ENCODE measurements at places on chromosomes 3 and 15.

DNA sequence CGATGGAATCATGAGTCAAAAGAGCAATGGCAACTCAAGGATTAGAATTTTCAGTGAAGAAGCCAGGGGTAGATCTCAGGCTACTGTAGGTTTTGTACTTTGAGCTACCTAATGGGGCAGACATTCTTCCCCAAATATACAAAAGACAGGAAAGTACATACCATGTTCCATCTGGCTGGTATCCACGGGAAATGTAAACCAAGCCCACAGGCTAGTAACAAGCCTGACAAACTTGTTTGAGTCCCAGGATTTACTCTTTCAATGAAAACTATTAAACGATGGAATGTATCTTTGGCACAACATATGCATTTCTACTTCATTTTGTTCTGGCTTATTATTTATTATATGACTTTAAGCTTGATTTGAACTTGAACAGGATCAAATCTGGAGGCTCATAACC is 44.2 kb upstream of the GOLIM4 start:
- no peak for DNase-seq

- DNase-seq, result no peak
These were observed 19.8 kb upstream of the GP9 start for GRCh38 chr3:129040579-129041300.

- DNase-seq, result no peak
These were observed 345.3 kb downstream of the WDR72 start for GRCh38 chr15:53414167-53414566.

GRCh38 chr15:43107751-43108150 is 1.9 kb upstream of the UBR1 start:
- no peak for DNase-seq

- no peak for DNase-seq
These were observed 28.7 kb downstream of the LRRK1 start for GRCh38 chr15:100947760-100948429.

DNA sequence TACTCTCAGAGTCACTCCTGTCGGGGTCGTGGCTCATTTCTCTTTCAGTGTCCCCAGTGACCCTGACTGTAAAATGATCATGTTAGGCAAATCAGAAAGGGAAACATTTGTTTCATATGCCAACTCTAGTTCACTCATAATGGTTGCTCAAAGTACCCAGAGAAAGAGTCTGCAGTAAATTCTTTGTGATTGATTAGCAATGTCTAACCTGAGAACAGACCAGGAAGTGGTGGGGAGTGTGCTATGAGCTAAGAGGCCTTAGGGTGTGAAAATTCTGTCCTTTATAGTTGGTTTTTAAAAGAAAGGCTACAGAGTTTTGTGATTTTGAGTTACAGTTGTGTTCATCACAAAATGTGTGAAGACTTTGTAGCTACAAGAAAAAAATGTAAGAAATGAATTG is 108.9 kb downstream of the EDEM1 start:
- DNase-seq, result no peak

DNA sequence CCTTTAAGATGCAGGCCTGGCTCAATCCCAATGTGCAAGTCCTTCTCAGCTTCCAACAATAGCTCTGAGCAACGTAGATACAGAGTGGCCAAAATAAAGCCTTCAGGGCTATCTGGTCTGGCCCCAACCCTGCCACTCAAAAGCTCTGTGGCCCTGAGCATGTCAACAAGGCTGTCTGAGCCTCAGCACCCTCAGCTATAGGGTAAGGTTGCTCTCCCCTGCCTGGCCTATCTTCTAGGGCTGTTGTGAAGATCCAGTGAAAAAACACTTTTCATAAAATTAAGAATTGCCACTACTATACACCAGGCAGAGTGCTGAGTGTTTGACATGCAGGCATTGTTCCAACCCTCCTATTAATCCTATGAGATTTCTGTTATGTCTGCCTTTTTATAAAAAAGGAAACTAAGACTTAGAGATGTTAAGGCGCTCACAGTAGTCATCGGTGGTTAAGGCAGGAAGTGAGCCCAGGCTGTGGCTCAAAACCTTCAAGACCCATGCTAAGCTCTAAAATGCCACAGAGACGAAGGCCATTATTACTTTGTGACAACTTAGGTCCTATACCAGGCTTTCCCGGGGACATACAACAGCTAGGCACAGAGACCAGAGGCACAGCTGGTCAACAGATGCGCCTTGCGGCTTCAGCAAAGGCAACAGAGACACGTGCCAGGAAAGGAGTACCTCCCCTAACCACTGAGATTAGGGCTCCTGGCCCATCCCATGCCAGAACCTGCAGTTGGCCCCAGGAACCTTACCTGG is 5.1 kb downstream of the POLG start:
- DNase-seq, result no peak

DNA sequence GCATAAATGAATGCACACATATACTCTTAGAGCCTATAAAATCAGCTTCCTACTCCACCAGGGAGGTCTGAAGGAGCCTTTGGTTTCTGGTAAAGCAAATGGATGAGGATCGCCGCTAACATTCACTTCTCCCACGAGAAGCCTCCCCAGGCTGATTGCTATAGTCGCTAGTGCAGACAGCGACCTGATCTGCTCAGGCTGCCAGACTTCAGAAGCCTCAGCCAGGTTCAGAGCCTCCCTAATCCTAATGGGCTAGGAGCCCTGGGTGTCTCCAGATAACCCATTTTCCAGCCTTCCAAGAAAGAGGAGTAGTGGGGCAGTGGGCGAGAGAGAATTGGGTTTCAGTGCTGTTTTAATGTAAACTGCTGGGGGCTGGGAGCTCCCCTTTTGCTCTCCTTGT is 35.4 kb downstream of the TPM1 start:
- no peak for DNase-seq

- no peak for DNase-seq
These were observed 233.3 kb downstream of the SNRPN start for GRCh38 chr15:25188051-25188450.

- DNase-seq, result no peak
These were observed 1.6 kb downstream of the GAP43 start for GRCh38 chr3:115624901-115625300.

DNA sequence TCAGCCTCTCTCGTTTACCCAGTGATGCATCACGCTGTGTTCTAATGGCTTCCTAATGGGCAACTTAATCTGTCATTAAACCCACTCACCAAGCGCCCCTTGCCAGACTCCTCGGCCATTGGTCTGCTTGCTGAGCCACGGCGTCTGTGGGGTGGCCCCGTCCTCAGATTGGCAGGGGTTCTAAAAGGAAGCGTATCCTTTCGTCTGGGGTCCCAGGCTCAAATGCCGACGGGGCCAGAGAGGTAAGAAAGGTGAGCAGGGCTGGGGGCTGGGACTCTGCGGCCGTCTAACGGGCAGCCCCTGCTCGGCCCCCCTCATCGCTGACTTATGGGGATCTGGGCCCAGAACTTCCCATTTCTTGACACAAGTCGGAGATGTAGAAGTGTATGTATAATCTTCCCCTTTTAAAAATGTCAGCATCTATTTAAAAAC is 315.1 kb upstream of the PROK2 start:
- DNase-seq, result no peak

GRCh38 chr3:141384157-141384556 is 15.9 kb downstream of the ZBTB38 start:
- no peak for DNase-seq

- no peak for DNase-seq
These were observed 1.0 kb downstream of the UBE2E1 start for GRCh38 chr3:23806534-23807423.

- no peak for DNase-seq
These were observed 160.8 kb downstream of the TUSC7 start for GRCh38 chr3:116870379-116870778.

DNA sequence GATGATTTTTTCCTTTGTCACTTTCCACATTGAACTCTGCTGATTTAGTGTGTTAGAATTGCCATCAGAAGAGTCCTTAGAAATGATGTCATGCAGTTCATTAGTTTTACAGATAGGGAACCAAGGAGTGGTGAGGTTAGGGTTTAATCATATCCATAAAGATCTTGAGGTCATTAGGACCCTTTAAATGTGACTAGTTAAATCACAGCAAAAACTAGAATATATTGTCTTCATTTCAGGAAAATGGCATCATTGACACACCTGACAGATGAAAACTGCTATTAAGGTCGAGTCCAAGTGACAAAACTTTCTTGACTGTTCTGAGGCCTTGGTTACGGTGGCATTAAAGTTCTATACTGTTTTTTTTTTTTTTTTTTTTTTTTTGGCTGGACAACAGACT is 50.5 kb downstream of the MBNL1 start:
- no peak for DNase-seq

GRCh38 chr3:176566757-176567156 is 630.5 kb downstream of the TBL1XR1 start:
- no peak for DNase-seq

GRCh38 chr3:77053795-77054194 is 13.9 kb downstream of the ROBO2 start:
- no peak for DNase-seq

DNA sequence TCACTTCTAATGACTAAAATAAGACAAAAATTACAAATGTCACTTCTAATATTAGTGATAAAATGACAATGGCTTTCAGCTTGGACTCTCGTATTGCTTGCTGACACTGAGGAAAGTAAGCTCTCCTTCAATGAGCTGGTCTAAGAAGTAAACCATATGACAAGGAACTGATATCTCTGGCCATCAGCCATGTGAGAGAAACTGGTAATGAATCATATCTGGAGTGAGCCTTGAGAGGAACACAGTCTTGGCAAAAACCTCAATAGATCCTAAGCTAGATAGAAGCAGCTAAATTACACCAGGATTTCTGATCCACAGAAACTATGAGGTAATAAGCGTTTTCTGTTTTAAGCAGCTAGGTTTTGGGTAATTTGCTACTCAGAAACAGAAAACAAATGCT is 1575.1 kb downstream of the OTOL1 start:
- DNase-seq, result no peak

- no peak for DNase-seq
These were observed 30.5 kb upstream of the LYZL4 start for GRCh38 chr3:42440924-42441323.

- DNase-seq, result no peak
These were observed 5.6 kb upstream of the NICN1 start for GRCh38 chr3:49434731-49435130.

DNA sequence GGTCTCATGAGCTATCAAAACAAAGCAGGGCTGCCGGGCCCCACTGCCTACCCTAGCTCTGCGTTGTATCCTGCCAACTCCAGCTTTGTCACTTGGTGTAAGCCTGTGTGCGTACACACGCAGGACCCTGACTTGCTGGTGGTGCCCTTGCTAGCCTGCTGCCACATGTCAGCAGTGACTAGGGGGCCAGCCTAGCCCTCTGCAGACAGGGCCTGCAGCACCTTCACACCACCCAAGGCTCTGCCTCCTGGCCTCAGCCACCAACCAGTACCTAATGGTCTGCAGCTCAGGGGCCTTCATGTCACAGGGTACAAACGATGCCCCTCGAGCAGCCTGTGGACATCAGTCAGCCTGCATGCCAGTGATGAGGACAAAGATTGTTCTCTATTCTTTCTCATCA is 30.1 kb upstream of the DUSP7 start:
- no peak for DNase-seq

DNA sequence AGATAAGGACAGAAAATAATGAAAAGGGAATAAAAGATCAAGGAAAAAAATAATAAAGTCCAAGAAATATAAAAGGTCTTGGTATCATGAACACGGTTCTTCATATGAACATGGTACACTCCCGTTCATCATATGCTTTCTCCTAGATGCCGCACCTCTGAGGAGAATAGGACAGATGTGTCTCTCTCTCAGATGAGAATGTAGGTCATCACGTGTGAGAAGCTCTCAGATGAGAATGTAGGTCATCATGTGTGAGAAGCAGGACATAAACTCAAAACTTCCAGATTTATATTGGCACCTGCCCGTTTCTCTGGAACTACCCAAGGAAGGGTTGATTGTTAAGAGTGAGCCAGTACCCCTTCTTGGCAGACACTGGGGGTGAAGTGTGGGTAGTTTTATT is 29.9 kb upstream of the IQCF6 start:
- DNase-seq, result no peak

- DNase-seq, result no peak
These were observed 1.7 kb upstream of the PIAS1 start for GRCh38 chr15:68052431-68052830.

GRCh38 chr3:125055331-125055912 is 375 bp downstream of the HEG1 start:
- no peak for DNase-seq

GRCh38 chr3:79517766-79518413 is 249.9 kb downstream of the ROBO1 start:
- no peak for DNase-seq

DNA sequence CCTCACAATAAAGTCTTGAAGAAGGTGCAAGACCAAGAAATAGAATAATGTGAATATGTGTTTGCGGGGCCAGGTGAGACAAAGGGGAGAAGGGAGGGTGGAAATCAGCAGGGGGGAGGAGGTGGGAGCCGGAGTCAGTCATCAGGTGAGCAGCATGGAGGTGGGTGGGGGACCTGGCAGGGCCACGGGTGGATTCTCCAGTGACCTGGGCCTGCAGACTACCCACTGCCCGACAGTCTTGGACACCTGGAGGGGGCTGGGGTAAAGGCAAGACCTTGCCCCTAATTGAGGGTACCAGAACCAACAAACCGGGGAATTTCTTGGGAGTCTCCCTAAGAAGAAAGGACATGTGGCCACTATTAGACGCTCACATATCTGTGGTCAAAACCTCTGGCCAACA is 95.8 kb downstream of the CHSY1 start:
- DNase-seq, result no peak

DNA sequence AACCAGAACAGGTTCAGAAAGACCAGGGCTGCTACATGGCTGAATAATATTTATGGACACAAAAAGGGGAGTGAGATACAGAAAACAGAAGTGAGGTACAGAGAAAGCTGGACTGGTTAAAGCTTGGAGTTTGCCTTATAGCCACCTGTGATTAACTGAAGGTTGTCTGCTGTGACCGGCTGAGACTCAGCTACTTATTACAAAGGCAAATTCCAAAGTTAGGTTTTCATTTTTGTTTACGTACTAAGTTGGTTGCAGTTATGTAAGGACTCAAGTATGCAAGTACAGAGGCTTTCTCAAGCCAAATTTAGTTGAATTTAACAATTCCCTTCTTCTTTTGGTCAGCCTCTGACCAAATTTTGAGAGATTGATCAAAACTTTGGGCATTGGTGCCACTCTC is 264.6 kb downstream of the THSD4 start:
- no peak for DNase-seq

DNA sequence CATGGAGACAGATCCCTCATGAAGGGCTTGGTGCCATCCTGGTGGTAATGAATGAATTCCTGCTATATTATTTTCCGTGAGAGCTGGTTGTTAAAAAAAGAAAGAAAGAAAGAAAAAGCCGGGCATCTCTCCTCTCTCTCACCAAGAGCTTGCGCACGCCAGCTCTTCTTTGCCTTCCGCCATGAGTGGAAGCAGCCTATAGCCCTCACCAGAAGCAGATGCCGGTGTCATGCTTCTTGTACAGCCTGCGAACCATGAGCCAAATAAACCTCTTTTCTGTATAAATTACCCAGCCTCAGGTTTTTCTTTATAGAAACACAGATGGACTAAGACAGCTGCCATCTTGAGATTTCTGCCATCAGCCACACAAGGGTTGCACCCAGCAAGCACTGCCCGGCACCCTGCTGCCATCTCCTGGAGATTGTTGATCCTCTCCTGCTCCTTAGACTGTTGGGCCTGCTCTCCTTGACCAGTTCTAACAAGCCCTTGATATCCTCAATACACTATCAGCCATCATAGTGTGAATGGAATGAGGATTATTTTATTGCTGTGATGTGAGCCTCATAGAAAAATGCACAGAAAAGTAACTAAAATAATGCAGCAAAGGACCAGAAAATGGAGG is 3.5 kb upstream of the AHSG start:
- DNase-seq, result no peak

Data from activated naive CD4-positive, alpha-beta T cell (primary cell).